B cell (primary cell): ENCODE measurements at places on chromosomes 6 and 20.

GRCh38 chr6:115898246-115898645 is 162.4 kb downstream of the FRK start:
- no peak for DNase-seq

GRCh38 chr6:25006565-25007001 is 70.8 kb upstream of the RIPOR2 start:
- peak; percentile 87 for DNase-seq

DNA sequence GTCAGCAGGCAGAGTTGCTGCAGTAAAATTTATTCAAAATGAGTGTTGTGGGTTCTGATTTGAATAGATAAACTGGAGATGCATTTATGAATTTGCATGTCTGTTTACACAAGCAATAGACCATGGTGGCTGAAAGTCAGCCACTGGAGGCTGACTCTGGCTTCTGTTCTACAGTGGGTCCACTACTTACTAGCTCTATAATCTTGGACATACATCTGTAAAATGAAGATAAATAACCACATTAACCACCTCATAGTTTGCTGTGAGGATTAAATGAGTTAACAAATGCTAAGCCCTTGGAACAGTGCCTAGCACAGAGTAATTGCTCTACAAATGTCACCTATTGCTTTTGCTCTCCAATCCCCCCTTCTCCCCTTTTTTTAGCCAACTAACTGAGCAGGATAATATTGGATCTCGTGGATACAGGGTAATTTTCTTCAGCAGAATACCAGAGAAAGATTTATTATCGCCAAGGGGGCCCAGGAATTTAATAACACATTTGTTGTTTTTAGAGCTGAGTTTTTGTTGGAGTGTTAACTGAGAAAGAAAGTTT is 1.4 kb upstream of the PM20D2 start:
- DNase-seq = no peak

GRCh38 chr20:59307270-59307669 is 6.9 kb downstream of the EDN3 start:
- DNase-seq = no peak

- peak; percentile 93 for DNase-seq
Measured at GRCh38 chr6:26286168-26286877, 78.7 kb upstream of the BTN3A2 start.

GRCh38 chr6:42250274-42250931 is 32.7 kb upstream of the MRPS10 start:
- no peak for DNase-seq

- DNase-seq = no peak
Measured at GRCh38 chr20:41452226-41452625, 85.6 kb upstream of the EMILIN3 start.

GRCh38 chr6:163962627-163963117 is 548.2 kb downstream of the QKI start:
- DNase-seq = no peak

DNA sequence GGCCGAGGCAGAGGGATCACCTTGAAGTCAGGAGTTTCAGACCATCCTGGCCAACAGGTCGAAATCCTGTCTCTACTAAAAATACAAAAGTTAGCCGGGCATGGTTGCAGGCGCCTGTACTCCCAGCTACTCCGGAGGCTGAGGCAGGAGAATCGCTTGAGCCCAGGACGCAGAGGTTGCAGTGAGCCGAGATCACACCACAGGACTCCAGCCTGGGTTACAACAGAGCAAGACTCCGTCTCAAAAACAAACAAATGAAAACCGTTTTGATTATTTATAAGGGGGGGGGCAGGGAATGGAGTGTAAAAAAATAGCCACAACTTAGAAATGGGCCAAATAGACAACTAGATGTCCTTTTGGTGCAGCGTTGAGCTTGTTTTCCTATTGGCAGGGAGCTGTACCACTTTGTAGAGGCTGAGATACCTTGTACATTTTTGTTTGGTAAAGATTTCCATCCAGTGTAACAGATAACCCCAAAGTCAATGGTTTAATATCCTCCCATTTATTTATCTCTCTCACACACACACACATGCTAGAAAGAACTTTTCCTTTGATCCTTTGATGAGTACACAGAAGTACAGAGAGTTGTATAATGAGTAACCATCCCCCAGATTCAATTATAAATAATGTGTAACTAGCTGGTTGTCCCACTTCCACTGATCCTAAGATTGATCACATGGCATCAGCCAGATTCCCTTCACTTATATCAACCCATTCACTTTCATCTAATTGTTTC is 477.5 kb downstream of the PRKN start:
- DNase-seq = no peak

- no peak for DNase-seq
Measured at GRCh38 chr6:85747093-85747492, 104.4 kb upstream of the SYNCRIP start.

DNA sequence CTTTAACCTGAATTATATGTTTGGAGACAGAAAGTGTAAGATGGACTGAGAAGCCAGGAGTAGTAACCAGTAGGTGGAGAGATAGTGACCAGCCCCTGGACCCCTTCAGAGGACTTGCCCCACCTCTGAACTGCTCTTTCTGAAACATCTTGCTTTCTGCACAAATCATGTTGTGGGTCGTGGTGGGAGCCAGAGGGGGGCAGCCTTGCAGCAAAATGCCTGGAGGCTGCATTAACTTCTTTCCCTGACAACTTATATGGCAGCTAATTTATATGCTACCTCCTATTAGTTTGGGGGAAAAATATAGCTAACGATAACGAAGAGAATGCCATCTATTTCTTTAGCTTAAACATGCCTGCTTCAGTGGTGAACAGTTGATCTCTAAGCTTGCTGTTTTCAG is 859.8 kb downstream of the MAFB start:
- no peak for DNase-seq

DNA sequence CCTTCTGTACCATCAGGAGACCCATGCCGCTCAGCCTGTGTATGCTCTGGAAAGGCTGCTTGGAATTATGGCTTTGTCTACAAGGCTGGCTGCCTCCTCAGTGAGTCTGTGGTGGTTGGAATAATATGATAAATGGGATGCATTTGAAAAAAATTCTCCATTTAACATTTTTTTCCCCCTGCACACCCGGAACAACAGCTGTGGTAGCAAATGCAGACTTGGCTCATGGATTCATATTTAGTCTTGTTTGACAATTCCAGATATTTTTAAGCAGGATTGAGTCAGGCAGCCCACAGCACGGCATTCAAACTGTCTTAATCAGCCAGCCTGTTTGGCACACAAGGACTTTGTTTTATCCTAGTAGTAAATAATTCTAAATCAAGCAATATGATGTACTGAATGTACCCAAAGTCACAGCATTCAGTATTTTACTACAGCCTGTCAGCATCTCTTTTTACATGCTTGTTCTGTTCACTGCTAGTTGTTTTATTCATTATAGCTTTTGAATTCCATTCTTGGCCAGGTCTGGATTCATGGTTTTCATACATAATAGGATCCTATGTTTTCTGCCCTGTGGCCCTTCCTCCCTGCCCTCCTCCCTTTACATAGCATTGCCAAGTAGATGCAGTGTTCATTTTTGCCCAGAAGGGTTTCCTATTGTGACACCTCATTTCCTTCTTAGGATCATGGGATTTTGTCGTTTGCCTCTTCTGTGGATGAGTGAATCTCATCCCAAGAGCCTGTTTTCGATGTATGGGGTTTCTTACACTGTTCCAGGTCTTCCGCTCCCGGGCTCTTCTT is 68.1 kb downstream of the LRRC1 start:
- no peak for DNase-seq

DNA sequence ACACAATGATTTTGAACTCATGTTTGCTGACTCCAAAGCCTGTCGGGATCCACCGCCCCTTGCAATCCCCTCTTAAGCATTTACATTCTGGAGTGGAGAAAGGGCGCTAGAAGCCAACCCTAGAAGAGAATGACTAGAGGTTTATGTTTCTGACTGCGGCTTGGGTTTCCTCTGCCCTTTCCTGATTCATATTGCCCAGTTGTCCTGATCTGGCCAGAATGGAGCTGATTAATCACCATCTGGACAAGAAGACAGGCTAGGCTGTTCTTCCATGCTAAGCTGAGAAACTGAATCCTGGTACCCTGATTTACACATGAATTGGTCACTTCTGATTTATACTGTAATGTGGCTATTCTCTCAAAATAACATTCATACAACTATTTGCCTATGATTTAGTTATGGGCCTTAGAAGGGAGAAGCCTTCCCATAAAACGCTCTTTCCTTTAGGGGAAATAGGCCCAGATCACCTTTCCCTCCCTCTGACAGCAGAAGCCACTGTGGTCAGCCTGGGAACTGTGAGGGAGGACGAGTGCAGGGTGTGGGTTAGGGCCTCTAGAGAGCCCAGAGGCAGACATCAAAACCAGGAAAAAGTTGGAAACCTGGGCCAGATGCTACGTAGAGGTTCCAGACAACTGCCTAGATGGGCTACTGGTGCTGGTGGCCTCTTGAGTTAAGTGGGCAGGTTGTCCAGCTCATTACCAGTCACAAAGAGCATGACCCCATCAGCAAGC is 199.2 kb upstream of the PRDM1 start:
- DNase-seq = no peak

- no peak for DNase-seq
Measured at GRCh38 chr6:82371799-82372546, 8.4 kb downstream of the TPBG start.

DNA sequence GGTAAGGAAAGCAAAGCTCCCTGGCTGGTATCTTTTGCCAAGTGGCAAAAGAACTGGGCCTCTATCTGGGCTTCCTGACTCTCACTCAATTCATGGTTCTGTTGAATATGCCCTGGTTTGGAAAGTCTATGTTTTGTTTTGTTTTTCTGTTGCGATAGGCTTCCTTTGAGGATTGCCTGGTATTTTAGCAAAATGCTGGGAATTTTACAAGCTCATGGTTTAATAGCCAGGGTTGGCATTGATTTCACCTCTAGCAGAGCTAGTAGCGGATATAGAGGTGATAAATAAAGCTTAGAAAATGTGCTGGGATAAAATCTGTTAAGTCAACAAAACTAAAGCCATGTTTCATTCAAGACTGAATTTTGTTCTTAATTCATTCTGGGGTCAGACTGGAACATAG is 109.9 kb downstream of the RNF144B start:
- DNase-seq = no peak

GRCh38 chr20:3382836-3383235 is 24.6 kb downstream of the DNAAF9 start:
- DNase-seq = no peak

- DNase-seq = no peak
Measured at GRCh38 chr6:159014406-159014805, 14.4 kb upstream of the RSPH3 start.

GRCh38 chr6:166955121-166955864 is 1.1 kb downstream of the RNASET2 start:
- DNase-seq = peak; percentile 85

GRCh38 chr20:35226126-35226883 is at the start of gene MMP24:
TSS of gene MMP24 (plus strand) at chr20:35226690. CDS start at chr20:35226739, 49 bp downstream.
- DNase-seq = no peak

GRCh38 chr6:44558832-44559251 is 171.3 kb downstream of the CDC5L start:
- DNase-seq = no peak

GRCh38 chr6:2477250-2477649 is 231.8 kb upstream of the GMDS start:
- no peak for DNase-seq

- DNase-seq = no peak
Measured at GRCh38 chr6:154960854-154961530, 34.1 kb upstream of the TIAM2 start.

DNA sequence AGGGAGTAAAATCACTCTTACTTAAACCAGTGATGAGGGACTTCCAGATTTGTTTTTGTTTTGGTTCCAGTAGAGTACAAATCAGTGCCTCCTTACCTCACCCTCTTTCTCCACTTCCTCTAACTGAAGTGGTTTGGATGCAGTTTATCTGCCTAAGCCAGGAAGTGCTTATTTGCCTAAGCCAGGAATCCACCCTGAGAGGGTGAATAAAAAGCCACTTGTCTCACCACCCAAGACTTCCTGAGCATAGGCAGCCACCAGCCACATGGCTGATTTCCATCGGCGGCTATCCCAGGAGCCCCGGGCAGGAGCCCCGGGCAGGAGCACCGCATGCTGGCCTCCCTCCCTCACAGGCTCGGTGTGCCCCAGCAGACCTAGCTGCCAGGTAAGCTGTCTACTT is 12.0 kb downstream of the LRP11 start:
- DNase-seq = peak; percentile 77

GRCh38 chr20:64166721-64167615 is 2.7 kb downstream of the MYT1 start:
- DNase-seq = no peak

- DNase-seq = peak; percentile 25
Measured at GRCh38 chr20:25194333-25194972, 1.1 kb upstream of the ENTPD6 start.

DNA sequence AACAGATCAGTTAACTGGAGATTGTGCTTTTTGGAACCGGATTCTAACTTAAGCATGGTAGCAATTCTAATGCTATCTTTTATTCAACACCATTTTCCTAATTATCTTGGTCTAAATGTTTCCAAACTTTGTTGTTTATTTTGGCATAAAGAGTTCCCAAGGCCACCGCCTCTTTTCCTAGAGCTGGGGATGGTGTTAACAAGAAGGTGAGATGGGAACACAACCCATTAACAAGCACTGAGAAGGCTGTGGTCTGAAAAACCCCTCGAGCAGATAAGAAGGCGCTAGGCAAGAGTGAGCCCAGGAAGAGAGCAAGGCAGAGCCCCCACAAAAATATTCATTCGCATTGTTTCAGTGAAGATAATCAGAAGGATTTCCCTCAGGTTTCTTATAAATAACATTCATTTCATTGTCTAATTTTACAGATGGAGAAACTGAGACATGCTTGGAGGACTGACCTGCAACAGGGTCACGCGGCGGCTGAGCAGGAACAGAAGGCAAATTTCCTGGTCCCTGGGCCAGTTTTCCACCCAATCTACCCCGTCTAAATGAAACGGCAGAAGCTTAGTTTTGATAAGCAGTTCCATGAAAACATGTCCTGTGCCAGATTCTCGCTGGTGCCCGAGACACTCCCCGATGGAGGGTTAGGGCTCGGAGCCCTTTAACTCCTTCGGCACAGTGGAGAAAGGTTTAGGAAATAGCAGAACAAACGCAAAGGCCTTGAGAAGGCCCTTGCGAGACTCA is 155.6 kb downstream of the FOXC1 start:
- no peak for DNase-seq

DNA sequence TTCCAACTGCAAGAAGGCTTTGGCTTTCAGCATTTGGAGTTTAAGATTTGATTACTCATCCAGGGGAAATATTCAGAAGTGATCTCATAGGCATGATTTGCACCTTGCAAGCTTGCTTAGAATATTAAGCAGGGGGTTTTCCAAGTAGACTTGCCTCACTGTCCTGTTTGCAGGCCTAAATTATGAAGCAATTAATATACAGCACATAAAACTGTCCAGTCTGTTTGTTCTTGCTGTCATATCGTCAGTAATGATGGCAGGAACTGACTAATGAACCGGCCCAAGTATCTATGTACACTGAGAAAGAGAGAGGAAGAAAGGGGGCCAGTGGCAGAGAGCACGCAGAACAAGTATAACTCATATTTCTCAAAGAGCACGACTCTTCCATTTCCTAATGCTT is 212.5 kb upstream of the SUPT3H start:
- no peak for DNase-seq

- DNase-seq = peak; percentile 99
Measured at GRCh38 chr20:23361476-23362391, at the start of gene GZF1. TSS of gene GZF1 (plus strand) at chr20:23362182. CDS start at chr20:23364384, 2,202 bp downstream.
